ENCODE measurements at places on chromosomes 13 and 19.

GRCh38 chr19:3880471-3881271 is at the start of gene ATCAY:
ATCAY (plus strand) TSS chr19:3880685; CDS start chr19:3885768, 5,083 bp downstream.
- no peak for DNase-seq

- no peak for DNase-seq
Measured at GRCh38 chr13:26247011-26247410, 6.9 kb upstream of the CDK8 start.

GRCh38 chr19:27777726-27778125 is 1435.2 kb downstream of the UQCRFS1 start:
- no peak for DNase-seq

GRCh38 chr19:5407356-5407755 is 47.9 kb upstream of the ZNRF4 start:
- no peak for DNase-seq

GRCh38 chr19:903266-903797 is 9.7 kb downstream of the R3HDM4 start:
- no peak for DNase-seq

GRCh38 chr19:44903602-44904425 is 1.8 kb upstream of the APOE start:
- peak; percentile 49 for DNase-seq

- no peak for DNase-seq
Measured at GRCh38 chr13:59631271-59631670, 532.5 kb downstream of the DIAPH3 start.

- DNase-seq, result no peak
Measured at GRCh38 chr13:32857077-32857476, 159.1 kb upstream of the KL start.

DNA sequence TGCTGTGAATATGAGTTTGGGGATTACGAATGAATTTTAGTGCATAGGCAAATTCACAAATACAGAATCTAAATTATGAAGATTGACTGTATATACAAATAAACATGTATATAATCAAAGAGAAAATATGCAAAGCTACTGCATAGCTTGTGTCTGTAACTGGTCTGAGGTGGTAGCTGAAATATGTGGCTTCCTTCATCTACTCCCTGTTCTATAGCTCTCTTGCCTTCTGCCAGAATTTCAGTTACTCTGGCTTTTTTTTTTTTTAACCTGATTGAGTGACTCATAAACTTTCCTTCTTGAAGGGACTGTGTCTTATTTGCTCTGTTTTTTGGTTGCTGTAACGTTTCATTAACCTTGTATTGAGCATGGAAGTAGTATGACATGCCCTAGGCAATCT is 26.6 kb downstream of the DNAJC3 start:
- no peak for DNase-seq

GRCh38 chr13:25683056-25683455 is 311.3 kb downstream of the ATP8A2 start:
- no peak for DNase-seq

DNA sequence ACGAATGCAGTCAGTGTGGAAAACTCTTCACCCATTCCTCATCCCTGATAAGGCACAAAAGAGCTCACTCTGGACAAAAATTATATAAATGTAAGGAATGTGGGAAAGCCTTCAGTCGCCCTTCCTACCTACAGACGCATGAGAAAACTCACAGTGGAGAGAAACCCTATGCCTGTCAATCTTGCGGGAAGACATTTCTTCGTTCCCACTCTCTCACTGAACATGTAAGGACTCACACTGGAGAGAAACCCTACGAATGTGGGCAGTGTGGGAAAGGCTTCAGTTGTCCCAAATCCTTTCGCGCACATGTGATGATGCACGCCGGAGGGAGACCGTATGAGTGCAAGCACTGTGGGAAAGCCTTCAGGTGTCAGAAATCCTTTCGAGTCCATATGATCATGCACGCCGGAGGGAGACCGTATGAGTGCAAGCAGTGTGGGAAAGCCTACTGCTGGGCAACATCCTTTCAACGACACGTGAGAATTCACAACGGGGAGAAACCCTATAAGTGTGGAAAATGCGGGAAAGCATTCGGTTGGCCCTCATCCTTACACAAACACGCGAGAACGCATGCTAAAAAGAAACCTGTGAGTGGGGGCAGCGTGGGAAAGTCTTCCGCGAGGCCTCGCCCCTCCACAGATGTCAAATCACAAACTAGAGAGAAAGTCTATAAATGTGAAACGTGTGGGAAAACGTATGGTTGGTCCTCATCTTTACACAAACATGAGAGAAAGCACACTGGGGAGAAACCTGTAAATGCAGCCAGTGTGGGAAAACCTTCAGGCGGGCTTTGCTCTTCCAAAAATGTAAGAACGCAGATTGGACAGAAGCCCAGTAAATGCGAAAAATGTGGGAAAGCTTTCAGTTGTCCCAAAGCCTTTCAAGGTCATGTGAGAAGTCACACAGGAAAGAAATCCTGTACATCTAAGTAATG is 10.5 kb downstream of the ZNF556 start:
- no peak for DNase-seq

GRCh38 chr19:45402298-45403061 is 2.4 kb downstream of the PPP1R13L start:
- DNase-seq, result no peak

- no peak for DNase-seq
Measured at GRCh38 chr13:35990196-35990595, 141.0 kb downstream of the DCLK1 start.

GRCh38 chr13:113445791-113446487 is 7.3 kb downstream of the ADPRHL1 start:
- DNase-seq, result no peak

- DNase-seq, result no peak
Measured at GRCh38 chr19:45141203-45141900, 19.4 kb downstream of the NKPD1 start.

DNA sequence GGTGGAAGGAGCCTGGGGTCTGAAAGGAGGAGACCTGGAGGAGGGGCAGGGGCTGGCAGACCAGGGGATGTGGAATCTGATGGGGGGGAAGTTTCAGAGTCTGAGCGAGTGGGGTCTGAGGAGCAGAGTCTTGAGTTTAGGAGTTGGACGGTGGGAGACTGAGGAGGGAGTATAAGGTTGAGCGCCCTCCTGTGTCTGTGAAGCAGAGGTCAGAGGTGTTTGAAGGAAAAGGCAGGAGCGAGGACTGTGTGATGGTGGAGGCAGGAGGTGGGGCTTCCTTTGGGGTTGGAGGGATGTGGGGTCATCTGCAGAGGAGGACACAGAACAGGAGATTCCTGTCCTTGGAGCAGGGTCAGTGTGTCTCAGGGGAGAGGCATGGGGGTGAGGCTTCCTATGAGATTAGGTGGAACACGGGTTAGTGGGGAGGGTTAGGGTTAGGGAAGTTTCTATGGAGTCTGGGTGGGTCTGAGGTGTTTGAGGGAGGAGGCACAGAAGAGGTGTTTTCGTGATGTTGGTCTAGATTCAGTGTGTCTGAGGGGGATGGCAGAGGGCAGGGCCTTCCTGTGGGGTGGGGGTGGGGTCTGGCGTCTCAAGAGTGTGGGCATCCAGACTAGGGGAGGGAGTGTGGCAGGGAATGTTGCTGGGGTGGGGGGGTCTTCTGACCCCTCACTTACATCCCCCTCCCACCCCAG is 8.3 kb downstream of the RYR1 start:
- DNase-seq, result no peak

- DNase-seq, result no peak
Measured at GRCh38 chr13:98890925-98891324, 86.9 kb downstream of the DOCK9 start.

DNA sequence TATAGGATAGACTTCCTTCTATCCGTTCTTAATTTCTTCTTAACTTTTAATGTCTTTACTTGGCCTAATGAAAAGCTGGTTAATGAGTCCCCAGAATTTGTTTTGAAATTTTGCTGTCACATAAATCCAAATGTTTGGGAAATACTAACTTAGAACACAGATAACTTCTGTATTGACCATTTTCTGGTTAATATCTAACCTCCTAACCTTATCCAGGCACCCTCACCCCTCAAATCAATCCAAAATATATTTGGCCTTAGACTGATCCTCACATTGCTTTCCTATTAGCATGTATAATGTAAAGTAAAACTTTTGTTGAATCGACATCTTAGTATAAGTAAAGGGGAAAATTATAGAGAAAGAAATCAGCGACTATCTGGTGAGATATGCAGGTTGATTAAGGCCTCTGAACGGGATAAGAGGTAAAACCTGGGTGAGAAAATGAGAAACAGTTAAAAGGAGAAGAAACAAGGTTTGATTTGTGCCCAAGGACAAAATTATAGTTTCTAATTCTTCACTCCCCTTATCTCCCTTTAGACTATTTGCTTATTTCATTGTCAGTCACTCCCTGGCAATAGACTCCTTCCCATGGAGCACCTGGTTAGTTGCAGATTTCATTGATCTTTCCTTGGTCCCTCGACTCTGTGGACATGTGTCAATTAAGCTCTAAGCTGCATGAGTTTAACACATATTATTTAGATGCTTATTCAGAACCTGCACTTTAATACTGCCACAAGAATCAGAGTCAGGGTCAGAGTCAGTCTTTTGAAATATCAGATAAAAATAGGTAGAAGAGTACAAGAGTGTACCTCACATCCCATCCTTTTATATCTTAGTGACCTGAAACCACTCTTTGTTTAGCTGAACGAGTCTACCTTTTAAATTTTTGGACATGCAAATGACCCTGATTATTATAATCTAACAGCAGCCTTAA is 119.2 kb upstream of the MLNR start:
- no peak for DNase-seq

- DNase-seq, result no peak
Measured at GRCh38 chr13:79987323-79987722, 353.6 kb downstream of the SPRY2 start.
